ENCODE measurements at places on chromosomes 11 and 22.

DNA sequence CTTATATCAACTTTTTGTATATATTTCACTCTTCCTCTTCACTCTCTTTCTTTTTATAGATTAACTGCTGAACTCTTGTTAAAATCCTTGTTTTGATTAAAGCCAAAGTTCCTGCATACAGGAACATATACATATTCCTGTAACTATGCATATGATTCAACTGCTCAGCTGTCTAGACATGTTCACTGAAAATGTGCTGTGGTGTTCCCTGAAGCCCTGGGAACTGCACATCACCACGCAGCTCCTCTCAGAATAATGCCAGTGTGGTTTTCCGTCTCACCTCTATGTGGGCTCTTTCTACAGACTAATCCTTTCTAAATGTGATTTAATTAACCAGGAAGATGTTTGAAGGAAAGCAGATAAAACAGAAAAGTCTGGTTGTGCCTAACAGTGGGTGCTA, 25.6 kb upstream of the MMP12 start:
- DNase-seq: no peak

- DNase-seq: no peak
These were observed 2.0 kb upstream of the KRTAP5-10 start for GRCh38 chr11:71563406-71563805.

DNA sequence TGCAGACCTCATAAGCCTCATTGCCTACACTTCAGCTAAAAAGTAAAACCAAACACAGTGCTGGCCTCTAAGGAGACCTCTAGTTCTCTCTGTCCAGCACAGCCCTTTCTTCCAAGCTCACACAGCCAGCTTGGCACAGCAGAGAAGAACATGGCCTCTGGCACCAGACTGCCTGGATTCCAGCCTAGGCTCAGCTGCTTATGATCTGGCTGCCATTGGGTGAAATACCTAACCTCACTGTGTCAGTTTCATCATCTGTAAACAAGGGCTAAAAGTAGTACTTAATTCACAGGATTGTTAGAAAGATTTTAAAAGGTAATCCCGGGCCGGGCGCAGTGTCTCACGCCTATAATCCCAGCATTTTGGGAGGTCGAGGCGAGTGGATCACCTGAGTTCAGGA, 9.9 kb upstream of the ACER3 start:
- DNase-seq: no peak

- no peak for DNase-seq
These were observed 55.3 kb upstream of the PRR5 start for GRCh38 chr22:44646668-44647067.

- DNase-seq: no peak
These were observed 668 bp downstream of the MADD start for GRCh38 chr11:47270331-47271271.

- no peak for DNase-seq
These were observed 13.0 kb downstream of the TUB start for GRCh38 chr11:8093931-8094575.

- DNase-seq: no peak
These were observed 414.6 kb upstream of the LUZP2 start for GRCh38 chr11:24082241-24082640.

DNA sequence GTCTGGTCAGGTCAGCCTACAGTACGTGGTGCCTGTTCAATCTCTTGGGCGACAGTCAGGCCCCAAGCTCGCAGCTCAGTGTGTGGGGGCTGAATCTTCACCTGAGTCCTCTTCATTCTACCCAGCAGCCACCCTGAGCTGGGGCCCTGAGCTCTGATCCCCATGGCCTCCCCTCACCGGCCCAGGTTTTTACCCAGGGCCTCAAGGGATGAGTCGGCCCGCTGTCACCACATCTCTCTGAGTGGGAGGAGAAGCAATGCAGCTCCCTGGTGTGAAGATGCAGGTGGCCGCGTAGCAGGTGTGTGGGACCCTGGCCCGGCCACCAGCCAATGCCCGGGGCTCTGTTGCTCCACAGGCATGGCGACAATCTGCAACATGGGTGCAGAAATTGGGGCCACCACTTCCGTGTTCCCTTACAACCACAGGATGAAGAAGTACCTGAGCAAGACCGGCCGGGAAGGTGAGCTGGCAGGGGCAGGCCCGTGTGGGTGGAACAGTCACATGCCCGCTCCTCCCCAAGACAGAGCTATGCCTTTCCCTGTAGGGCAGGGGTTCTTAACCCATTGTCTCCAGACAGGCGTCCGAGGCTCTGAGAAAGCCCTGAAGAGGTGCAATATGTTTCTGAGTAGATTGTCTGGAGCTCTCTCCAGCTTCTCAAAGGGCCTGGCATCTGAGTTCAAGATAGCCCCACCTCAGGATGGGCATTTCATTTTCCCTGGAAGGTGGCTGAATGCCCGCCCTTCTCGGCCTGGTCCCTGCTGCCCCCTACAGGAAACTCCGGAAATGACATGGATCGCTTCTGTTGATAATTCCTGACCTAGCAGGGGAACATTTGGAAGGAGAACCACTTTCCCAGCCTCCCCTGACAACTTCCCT, 26.9 kb downstream of the POLR3H start:
- DNase-seq: peak; percentile 29

DNA sequence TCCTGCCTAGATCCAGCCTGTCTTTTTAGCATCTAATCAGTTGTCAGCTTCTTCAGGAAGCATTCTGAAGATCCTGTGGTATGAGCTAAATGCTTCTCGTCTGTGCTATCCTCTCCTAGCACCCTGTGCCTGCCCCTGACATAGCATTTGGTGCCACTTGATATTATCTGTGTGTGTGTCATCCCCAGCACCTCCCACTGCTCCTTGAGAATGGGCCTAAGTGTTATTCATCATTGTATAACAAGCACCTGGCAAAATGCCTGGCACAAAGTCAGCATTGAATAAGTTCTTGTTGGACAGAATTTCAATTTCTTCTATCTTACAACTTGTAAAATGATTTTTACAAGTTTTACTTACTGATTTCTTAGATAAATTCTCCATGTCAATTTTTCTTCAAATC, 28.1 kb upstream of the OLFML1 start:
- DNase-seq: no peak

DNA sequence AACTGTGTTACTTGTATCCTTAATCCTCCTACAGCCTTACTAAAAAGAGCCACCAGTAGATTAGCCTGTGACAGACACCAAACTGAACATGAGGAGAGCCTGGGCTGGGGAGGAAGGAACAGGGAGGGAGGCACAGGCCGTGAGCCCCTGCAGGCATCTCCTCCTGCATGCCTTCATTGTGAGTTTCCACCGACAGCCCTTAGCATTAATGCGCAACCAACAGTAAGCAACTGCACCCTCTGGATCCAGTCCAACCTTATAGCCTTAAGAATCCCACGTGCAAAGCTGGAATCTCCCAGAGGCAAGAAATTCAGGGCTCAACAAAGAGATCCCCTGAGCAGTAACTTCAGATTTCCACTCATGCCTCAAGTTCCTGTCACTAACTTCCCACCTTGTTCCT, 84.6 kb downstream of the ETS1 start:
- no peak for DNase-seq

GRCh38 chr11:72524711-72525110, 90.4 kb upstream of the CLPB start:
- DNase-seq: no peak

GRCh38 chr22:28341001-28341400, 338.6 kb downstream of the TTC28 start:
- no peak for DNase-seq

DNA sequence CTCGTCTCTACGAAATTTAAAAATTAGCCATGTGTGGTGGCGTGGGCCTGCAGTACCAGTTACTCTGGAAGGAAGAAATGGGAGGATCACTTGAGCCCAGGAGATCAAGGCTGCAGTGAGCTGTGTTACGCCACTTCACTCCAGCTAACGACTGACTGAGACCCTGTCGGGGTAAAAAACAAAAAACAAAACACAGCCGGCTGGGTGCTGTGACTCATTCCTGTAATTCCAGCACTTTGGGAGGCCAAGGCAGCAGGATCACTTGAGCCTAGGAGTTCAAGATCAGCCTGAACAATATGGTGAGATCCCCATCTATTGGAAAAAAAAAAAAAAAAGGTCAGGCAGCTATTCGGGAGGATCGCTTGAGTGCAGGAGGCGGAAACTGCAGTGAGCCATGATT, 2.4 kb downstream of the PAFAH1B2 start:
- no peak for DNase-seq

- DNase-seq: no peak
These were observed 796.3 kb upstream of the ANO3 start for GRCh38 chr11:25535467-25536272.

GRCh38 chr11:70341881-70342429, 56.4 kb upstream of the CTTN start:
- no peak for DNase-seq

DNA sequence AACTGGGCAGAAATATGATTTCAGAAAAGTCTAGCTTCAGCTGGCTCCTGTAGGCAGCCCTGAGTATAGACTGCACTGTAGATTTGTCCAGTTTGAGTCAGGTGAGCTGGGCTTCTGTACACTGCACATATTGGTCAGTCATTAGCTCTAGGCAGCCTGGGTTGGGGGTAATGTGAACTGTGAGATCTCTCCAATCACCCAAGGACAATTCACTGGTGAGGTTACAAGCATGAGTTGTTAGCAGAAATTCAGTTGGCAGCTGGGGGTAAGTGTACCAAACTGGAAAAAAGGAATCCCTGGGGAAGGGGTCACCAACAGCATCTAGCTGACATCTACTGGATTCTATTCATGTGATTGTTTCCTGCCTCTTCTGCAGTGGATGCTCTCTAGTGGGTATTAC, 39.7 kb downstream of the MRGPRX2 start:
- no peak for DNase-seq

GRCh38 chr11:65574811-65575567, 864 bp upstream of the EHBP1L1 start:
- no peak for DNase-seq

- DNase-seq: no peak
These were observed 1.3 kb downstream of the GNG3 start for GRCh38 chr11:62708793-62709192.

DNA sequence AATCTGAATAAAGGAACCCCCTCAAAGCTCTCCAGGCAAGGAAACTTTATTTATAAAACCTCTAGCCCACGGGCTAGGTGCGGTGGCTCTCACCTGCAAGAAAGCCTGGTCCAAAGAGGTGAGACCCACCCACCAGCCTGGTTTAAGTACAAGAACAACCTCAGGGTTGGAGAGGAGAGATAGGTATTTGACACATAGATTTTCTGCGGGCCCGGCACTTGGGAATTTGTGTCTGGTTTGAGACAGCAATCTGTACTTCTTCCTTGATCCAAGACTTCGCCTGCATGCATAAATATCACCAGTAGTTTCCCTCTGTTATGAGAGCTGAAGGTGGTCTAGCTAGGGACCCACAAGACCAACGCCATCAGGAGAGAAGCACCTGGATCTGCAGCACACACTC, 73.2 kb upstream of the CAPRIN1 start:
- no peak for DNase-seq

DNA sequence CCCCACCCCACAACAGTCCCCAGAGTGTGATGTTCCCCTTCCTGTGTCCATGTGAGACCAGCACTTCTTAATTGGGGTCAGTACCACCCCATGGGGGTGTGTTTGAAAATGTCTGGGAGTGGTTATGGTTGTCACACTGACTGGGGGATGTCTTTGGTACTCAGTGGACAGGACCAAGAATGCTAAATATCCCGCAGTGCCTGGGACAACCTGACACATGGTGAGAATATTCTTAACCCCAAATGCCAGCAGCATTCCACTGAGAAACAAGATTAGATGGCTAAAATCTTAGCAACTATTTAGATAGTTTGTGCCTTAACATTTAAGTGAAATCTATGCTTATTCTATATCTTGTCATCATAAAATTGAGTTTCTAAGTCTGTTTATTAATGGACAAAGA, 177.5 kb upstream of the ZBED5 start:
- no peak for DNase-seq

Measured in left renal cortex interstitium (tissue), 4 donors.